ENCODE measurements at places on chromosomes 5 and 9.

GRCh38 chr5:96649681-96650540 is 12.3 kb upstream of the CAST start:
- no peak for DNase-seq

GRCh38 chr9:91623004-91623403 is 199.4 kb upstream of the NFIL3 start:
- DNase-seq = no peak

GRCh38 chr9:88828492-88828974 is 162.7 kb upstream of the S1PR3 start:
- no peak for DNase-seq

DNA sequence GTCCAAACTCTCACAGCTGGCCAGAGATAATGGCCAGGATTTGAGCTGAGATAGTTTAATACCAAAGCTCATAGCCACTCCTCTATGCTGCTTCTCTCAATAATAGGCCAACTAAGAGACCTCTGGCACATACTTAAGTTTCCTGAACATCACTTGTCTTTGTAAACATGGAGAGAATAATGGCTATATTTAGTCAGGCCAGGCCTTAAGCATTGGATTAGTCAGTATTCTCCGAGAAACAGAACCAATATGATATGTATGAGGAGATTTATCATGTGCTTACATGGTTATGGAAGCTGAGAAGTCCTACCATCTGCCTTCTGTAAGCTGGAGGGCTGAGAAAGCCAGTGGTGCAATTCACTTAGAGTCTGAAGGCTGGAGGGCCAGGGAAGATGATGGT is 45.4 kb downstream of the CFAP95 start:
- DNase-seq = no peak

DNA sequence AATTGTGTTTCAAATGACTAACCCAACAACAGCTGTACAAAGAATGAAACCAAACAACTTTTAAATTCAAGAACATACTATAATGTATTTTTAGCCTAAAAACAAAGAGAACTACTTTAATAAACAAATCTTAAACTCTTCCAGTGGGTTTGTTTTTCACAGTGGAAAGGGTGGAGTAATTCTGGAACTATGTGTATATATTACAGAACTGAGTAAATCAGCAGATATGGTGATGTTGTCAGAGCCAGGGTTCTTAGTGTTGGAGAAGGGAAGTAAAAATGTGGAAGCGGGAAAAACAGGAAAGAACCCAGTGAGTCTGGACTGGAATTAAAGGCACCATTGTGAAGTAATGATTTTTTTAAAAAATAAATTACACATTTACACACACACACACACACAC is 144.9 kb downstream of the CDK5RAP2 start:
- DNase-seq = no peak

GRCh38 chr5:153784277-153784676 is 254.4 kb downstream of the FAM114A2 start:
- DNase-seq = no peak

DNA sequence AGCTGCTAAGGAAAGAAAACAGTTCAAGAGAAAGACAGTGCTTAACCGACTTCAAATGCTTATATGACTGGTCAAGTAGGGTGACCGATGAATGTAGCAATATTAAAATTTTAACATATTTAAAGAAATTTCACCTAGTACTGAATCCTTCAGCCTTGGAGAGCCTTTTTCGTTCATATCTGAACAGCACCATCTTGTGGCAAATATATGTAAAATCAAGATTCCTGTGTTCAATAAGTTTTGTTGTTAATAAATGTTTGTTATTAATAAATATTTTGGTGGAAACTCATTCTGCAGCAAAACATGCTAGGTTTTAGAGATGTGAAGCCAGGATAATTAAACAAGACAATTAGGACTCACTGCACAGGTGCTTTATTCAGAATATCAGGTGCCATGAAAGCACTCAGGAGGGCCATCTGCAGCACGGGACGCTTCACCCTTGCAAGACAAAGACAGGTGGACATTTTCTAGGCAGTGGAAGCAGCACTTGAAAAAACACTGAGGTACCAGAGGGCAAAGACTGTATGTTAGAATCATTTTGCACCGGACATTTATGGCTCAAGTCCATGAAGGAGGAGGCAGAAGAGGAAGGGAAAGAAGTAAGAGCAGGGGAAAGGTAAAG is 15.6 kb downstream of the TICAM2 start:
- no peak for DNase-seq

GRCh38 chr5:17406423-17406838 is 91.6 kb upstream of the TAF11L2 start:
- DNase-seq = no peak

- DNase-seq = no peak
Observed at GRCh38 chr5:90000351-90000750, 409.2 kb downstream of the CETN3 start.

GRCh38 chr5:61790678-61791077 is 458.6 kb downstream of the ZSWIM6 start:
- DNase-seq = no peak

DNA sequence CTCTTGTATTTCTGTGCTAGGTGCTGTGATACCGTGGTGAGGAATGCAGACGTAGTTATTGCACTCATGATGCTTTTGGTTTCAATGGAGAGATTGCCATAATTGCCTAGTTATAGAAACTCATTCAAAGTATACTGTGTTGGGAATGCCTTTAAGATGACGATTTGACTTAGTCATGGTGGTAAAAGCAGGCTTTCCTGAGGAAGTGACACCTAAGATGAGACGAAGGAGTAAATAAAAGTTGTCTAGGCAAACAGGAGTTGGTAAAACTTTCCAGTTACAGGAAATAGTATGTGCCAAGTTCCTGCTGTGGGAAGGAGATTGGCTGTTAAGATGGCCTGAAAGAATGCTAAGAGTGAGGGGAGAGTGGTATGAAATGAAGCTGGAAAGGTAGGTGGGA is 48.1 kb downstream of the FOCAD start:
- no peak for DNase-seq

- DNase-seq = no peak
Observed at GRCh38 chr5:97846643-97847042, 663.6 kb upstream of the RIOK2 start.

- no peak for DNase-seq
Observed at GRCh38 chr9:116275418-116276195, 122.0 kb downstream of the PAPPA start.

GRCh38 chr9:72185561-72185960 is 36.3 kb downstream of the GDA start:
- no peak for DNase-seq

GRCh38 chr9:110555551-110556331 is 23.8 kb downstream of the SVEP1 start:
- no peak for DNase-seq

DNA sequence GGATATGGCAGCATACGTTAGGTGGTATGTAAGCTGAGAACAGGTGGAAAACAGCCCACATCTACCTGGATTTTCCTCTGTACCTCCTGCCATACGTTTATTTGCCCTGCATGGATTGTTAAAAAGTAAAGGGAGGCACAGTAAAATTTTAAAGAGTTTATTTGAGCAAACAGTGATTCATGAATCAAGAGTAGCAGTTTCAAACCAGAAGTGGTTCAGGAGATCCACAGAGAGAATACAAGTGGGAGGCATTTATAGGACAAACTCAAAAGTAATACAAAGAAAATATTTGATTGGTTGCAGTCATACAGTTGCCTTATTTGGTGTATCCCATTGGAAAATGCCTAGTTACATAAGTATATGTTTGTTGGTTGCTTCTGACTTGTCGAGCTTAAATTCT is 117.6 kb downstream of the FAM170A start:
- DNase-seq = no peak

DNA sequence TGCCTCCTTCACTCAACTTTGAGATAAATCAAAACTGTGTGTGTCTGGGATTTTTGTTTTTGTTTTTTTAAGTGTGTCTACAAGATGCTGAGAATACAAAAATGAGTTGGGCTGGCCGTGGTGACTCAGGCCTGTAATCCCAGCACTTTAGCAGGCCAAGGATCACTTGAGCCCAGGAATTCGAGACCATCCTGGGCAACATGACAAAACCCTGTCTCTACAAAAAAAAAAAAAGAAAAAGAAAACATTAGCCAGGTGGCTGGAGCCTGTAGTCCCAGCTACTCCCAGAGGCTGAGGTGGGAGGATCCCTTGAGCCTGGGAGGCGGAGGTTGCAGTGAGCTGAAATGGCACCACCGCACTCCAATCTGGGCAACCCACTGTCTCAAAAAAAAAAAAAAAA is 21.0 kb downstream of the HNRNPK start:
- DNase-seq = no peak

GRCh38 chr5:159660401-159660800 is 255.9 kb upstream of the ADRA1B start:
- no peak for DNase-seq

GRCh38 chr5:55415071-55415470 is 107.3 kb downstream of the MTREX start:
- DNase-seq = no peak

- no peak for DNase-seq
Observed at GRCh38 chr5:9373571-9373970, 172.3 kb downstream of the SEMA5A start.

GRCh38 chr5:64615895-64616294 is 74.4 kb upstream of the SHISAL2B start:
- no peak for DNase-seq

- DNase-seq = no peak
Observed at GRCh38 chr5:153893817-153894216, 144.9 kb downstream of the FAM114A2 start.

DNA sequence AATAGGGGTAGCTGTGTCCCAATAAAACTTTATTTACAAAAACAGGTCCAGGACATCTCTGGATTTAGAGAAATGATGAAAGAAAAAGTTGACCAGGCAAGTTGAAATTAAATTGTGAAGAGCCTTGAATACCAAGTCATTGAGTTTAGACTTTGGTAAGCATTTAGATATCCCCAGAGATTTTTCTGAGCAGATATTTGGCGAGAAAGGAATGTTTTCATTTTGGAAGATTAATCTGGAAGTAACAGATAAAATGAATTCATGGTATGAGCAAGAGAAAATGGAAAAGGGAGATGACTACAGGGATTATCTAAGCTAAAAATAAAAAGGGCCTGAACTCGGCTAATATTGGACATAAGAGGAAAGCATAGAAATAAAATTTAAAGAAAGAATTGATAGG is 157.6 kb downstream of the ACTL7B start:
- DNase-seq = no peak

- no peak for DNase-seq
Observed at GRCh38 chr5:103867857-103868598, 305.4 kb upstream of the NUDT12 start.

DNA sequence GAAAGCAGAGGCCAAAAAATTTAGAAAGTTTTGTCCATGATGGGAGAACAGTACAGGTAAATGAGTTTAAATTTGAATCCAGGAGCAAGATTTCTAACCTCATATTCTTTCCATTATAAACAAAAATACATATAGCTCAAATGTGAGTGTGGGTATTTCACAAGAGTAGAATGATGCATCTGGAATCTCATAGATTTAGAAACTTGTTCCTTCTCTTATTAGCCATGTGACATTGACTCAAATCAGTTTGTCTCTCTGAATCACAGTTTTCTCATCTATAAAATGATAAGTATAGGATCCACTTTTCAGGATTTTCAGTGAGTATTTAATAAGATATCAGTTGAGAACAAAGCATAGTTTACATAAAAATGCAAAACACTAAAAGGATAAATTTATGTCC is 436.3 kb upstream of the PAPPA start:
- DNase-seq = no peak
